ENCODE measurements at places on chromosomes 7 and 10.

GRCh38 chr7:114703677-114704076 is 218.2 kb upstream of the MDFIC start:
- DNase-seq = no peak

GRCh38 chr7:92680442-92680841 is 90.3 kb upstream of the FAM133B start:
- no peak for DNase-seq

GRCh38 chr10:81309041-81309552 is 565.9 kb upstream of the NRG3 start:
- DNase-seq = no peak

DNA sequence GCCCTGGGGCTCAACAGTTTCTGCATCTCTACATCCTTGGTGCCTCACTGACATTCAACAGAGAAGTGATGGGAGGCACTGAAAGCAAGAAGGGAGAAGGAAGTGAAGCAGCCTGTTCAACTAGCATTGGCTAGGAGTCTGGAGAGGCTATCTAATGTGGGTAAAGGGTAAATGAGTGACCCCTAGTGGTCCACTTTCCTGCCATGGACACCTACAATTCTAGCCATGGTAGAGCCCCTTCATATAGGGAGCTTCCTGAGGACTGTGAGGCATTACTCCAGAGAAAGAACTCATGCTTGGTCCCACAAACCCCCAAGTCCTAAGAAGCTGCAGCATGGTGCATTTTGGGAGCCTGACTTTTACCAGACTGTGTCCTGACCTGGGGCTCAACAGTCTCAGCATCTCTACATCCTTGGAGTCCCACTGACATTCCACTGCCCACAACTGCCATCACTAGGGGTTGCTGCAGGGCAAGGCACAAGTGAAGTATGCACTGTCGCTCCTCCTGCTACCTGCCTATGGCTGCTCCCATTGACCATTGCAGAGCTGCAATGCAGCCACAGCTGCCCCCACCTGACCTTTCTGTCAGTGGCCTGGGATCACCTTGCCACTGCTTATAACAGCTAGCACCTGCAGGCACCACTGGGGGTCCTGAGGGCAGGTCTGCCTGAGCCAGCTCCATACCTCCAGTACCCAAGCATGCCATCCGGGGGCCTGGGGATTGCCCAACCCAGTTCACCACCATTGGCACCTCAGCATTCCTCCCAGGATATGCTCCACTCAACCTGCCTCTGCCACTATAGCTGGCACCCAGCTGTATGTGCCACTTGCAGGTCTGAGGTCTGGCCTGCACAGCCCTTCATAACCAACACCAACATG is 44.1 kb upstream of the CDK6 start:
- DNase-seq = no peak

- no peak for DNase-seq
Observed at GRCh38 chr10:127854769-127855590, 37.8 kb downstream of the CLRN3 start.

- DNase-seq = no peak
Observed at GRCh38 chr10:46310143-46310514, 23.3 kb downstream of the ANTXRL start.

DNA sequence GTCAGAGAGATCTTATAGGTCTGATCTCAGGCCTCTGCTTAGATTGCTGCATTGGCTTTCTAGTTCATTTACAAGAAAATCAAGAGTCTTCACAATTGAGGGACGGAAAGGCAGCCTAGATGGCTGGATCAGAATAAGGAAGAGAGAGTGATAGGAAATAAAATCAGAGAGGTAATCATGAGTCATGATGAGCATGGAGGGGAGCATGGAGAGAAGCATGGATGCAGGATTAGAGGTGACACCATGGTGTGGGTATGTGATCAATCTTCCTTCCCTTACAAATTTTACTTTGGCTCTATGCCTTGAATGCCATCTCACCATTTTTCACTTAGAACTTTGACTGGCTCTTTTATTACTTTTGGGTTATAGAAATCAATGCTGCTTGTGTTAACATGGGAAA is 1.4 kb downstream of the BCCIP start:
- DNase-seq = no peak

- no peak for DNase-seq
Observed at GRCh38 chr10:74771054-74771453, 55.3 kb upstream of the KAT6B start.

DNA sequence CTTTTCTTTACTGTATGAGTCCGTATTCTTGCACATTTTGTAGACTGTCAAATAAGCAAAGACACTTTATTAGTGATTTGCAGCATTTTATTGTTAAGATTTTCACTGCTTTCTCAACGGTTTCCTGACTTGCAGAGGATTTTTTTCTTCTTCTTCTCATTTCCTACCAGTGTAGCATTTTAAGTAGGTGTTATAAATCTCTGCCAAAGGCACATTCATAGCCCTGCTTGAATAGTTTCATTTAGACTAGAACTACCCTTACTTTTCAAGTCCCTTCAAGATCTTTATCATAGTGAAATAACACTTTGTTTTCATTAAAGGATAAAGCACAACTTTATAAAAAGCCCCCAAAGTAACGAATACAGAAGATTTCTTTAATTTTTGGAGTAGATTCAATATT is 271.4 kb downstream of the TSPAN12 start:
- no peak for DNase-seq

- no peak for DNase-seq
Observed at GRCh38 chr7:70566671-70567070, 565.3 kb upstream of the GALNT17 start.

GRCh38 chr7:574661-575395 is 55.2 kb upstream of the PDGFA start:
- no peak for DNase-seq

GRCh38 chr10:118485641-118486040 is 109.8 kb downstream of the PRLHR start:
- DNase-seq = no peak

DNA sequence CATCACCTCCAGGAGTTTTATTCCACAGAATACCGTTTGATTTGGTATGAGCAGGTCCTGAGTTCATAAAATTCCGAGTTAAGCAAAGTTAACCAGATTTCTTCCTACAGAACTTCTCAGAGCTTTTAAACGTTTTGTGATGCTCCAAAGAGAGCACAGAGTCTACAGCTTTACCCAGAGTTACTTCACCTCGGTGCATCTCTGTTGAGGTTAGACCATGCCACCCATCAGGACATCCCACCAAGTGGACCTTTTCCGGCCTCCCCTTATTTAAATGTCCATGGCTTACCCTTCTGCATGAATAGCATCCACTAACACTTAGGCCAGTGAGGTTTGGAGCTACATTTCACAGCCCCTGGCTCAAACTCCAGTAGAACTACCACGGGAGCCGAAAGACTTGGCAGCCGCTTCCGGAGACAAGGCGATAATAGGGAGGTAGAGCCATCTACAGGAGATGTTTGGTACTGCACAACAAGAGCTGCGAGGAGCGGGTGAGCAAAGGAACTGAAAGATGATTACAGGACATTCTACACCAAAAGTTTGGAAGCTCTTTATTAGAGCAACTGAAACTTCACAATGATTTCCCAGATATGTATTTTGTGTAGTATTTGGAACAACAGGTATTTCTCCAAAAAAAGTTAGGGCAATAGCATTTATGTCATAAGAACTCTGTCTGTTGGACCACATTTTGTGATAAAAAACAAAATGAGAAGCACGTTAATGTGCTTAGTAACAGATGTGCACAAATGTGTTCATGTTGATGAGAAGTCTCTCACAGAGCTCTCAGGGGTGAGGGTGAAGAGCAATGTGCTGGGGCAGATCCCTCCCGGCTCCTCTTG is 174.7 kb downstream of the HERPUD2 start:
- DNase-seq = peak; percentile 72

- no peak for DNase-seq
Observed at GRCh38 chr7:127226685-127227374, 25.9 kb downstream of the GRM8 start.

- no peak for DNase-seq
Observed at GRCh38 chr10:4945766-4946717, 17.2 kb upstream of the AKR1C1 start.

GRCh38 chr7:68474661-68475216 is 1123.5 kb upstream of the AUTS2 start:
- DNase-seq = no peak

GRCh38 chr10:75924309-75924902 is 493.0 kb downstream of the LRMDA start:
- no peak for DNase-seq

- DNase-seq = no peak
Observed at GRCh38 chr10:72731916-72732419, 40.0 kb downstream of the MCU start.

- no peak for DNase-seq
Observed at GRCh38 chr7:129366-130221, 62.8 kb upstream of the FAM20C start.

GRCh38 chr10:132939957-132940790 is 2.2 kb downstream of the CFAP46 start:
- DNase-seq = no peak

GRCh38 chr10:80400136-80400804 is 8.1 kb upstream of the PRXL2A start:
- DNase-seq = no peak

- no peak for DNase-seq
Observed at GRCh38 chr10:62462461-62462860, 88.3 kb downstream of the ZNF365 start.

DNA sequence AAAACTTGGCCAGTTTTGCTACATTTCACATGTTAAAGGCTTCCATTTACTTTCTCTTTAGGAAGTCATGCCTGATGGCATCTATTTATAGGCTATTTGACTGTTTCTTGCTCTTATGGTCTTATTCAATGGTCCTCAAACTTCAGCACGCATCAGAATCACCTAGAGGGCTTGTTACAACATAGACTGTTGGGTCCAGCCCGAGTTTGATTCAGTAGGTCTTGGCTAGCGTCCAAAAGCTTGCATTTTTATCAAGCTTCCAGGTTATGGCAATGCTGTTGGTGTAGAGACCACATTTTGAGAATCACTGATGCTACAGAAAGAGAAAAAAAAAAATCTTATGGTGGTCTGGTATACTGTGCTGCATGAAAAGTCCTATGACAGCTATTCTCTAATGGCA is 51.9 kb downstream of the MTPN start:
- no peak for DNase-seq

GRCh38 chr7:121473645-121474300 is 77.7 kb upstream of the FAM3C start:
- DNase-seq = no peak

GRCh38 chr7:88111140-88111743 is 108.6 kb downstream of the SRI start:
- DNase-seq = no peak

DNA sequence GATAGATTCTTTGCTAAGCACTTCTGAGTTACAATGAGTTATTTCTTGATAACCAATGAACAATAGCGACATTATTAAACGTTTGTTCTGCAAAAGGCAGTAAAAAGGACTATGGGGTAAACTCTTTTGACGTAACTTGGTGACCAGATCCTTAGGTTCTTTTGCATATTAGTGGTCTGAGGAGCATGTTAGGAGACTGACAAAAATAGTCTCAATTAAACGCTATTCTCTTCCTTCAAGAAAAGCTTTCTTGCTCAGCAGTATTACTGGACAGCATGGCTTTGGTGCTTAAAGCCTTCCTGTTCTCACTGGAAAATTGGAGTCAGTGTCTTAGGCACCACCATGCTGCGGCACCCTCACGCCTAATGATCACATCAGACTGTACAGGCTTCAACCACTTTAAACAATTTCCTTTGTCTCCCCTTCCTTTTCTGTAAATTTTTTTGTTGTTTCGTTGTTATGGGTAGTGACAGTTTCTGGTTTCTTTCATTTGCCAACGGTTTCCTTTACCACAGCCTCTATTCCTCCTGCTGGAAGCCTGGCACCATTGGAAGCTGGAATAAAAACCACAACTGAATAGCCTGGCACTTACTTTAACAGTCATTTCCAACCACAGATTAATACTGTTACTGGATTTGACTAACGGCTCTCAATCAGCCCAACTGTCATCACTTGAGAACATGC is 49.2 kb upstream of the FAM133B start:
- DNase-seq = no peak

- no peak for DNase-seq
Observed at GRCh38 chr10:7478727-7479457, 68.1 kb upstream of the SFMBT2 start.

- no peak for DNase-seq
Observed at GRCh38 chr7:85178531-85179298, 8.1 kb downstream of the SEMA3D start.

- DNase-seq = no peak
Observed at GRCh38 chr10:122821808-122822207, 23.8 kb downstream of the CUZD1 start.

GRCh38 chr7:37476428-37476827 is 27.8 kb upstream of the ELMO1 start:
- DNase-seq = no peak

- DNase-seq = no peak
Observed at GRCh38 chr7:47343061-47343455, 238.9 kb downstream of the TNS3 start.

- no peak for DNase-seq
Observed at GRCh38 chr7:159209429-159209828, 64.8 kb upstream of the VIPR2 start.

DNA sequence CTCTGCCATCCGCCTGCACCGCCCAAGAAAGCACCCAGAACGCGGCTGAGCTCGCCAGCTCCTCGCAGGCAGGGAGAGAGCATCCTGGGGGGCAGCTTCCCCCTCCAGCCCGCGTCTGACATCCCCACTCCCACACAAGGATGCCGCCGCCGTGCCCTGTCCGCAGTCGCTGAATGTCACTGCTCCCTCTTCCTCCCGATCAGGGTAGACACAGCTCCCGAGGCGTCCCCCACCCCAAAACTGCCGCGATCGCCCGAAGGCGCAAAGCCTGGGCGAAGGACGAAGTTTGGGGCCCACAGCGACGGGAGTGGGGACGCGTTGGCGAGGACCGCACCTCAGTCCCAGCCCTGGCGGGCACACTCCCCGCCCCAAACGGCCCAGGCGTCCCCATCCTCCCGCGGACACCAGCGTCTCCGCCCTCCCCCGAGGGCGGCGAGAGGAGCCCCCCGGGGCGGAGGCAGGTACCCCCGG is 1.5 kb upstream of the KAT6B start:
- peak; percentile 59 for DNase-seq

DNA sequence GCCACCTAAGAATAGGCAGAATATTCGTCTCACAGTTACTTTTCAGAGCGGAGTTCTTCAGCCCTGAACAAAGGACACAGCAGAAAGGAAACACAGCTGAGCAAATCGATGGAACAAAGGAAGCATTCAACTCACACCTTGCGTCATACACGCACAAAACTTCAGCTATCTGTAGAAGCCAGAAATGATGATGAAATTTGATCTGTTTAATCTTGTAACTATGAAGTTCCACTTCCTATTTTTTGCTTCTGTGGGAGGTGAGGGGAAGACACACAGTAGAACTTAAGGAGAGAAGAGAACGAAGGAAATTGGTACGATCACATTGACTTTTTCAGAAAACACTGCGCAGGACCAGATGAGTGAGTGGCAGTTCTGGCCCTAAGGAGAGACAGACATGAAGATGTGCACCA is 26.2 kb downstream of the FAM171A1 start:
- no peak for DNase-seq

Data from T-cell (primary cell).